ENCODE measurements at places on chromosomes 2 and 18. TPM values are rescaled to one million over a fixed set of nuclear protein-coding genes. Genes with fewer than 3 reads are reported as not detected.

The C2orf15 gene
- total RNA-seq, result not detected

The REL gene
- total RNA-seq, result 4.8 TPM

The FAM110C gene
- 0.07 TPM for total RNA-seq

The HOXD4 gene
- 4.6 TPM for total RNA-seq

The CCDC121 gene
- 1.8 TPM for total RNA-seq

The CYS1 gene
- total RNA-seq, result 2.6 TPM

The TTN gene
- 3.3 TPM for total RNA-seq

The C1GALT1C1L gene
- 0.20 TPM for total RNA-seq

The KLHL14 gene
- total RNA-seq, result not detected

The WNT6 gene
- total RNA-seq, result not detected

Measured in smooth muscle cell of the pulmonary artery (primary cell).